ENCODE measurements at places on chromosomes 7 and 10.

- no peak for DNase-seq
Measured at GRCh38 chr7:90968871-90969270, 295.4 kb upstream of the FZD1 start.

DNA sequence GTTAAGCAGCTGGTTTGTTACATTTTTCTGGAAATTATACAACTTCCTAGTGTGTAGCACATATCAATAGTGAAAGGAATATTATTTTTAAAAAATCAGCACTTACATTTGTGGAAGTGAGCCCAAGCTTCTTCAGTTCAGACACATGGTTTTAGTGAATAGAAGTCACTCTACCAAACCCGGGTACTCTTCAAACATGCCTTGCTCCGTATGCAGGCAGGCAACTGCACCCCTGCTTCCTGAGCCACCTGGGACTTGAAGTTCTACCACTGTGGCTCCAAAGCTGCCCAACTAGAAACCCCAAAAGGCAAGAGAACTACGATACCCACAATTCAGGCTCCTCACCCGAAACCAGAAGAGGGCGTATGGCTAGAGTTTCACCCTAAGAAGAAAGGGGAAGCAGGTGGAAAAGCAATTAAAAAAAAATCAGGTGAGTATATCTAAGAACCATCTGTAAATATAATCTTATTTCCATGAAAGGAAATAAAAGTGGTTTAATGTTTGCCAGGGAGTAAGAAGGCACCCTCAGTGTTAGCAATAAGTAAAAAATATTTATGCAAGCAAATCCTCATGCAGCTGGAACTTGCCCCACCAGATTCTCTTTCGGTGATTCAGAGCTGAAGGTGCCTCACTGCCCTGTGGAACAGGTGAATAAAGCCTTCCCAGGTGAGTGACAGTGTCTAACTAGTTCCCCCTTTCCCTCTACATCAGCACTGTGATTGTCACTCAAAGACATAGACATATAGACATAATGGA is at the start of gene MACC1:
MACC1 (minus strand) TSS at position 192 of the 756 bp plus-strand sequence. CDS start 55,522 bp downstream, outside the sequence.
- no peak for DNase-seq

- DNase-seq, result no peak
Measured at GRCh38 chr7:94130716-94131115, 126.6 kb upstream of the BET1 start.

- no peak for DNase-seq
Measured at GRCh38 chr10:32887481-32887880, 70.5 kb downstream of the ITGB1 start.

Data from NCI-H2171 treated with DMSO at 0.1 percent for 48 hours (cell line).